Activated T-cell treated with anti-CD3 and anti-CD28 coated beads, Interleukin-2, amount 50 U/mL, for 72 hours (primary cell): ENCODE measurements at places on chromosomes 7 and 10.

GRCh38 chr7:108716783-108717182 lies 147.1 kb downstream of the DNAJB9 start:
- DNase-seq = no peak

GRCh38 chr10:15416034-15416433 lies 44.9 kb upstream of the FAM171A1 start:
- DNase-seq = no peak

DNA sequence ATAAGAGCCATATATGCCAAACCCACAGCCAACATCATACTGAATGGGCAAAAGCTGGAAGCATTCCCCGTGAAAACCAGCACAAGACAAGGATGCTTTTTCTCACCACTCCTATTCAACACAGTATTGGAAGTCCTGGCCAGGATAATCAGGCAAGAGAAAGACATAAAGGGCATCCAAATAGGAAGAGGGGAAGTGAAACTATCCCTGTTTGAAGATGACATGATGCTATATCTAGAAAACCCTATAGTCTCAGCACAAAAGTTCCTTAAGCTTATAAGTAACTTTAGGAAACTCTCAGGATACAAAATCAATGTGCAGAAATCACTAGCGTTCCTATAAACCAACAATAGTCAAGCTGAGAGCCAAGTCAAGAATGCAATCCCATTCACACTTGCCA lies 23.8 kb upstream of the STARD3NL start:
- no peak for DNase-seq

DNA sequence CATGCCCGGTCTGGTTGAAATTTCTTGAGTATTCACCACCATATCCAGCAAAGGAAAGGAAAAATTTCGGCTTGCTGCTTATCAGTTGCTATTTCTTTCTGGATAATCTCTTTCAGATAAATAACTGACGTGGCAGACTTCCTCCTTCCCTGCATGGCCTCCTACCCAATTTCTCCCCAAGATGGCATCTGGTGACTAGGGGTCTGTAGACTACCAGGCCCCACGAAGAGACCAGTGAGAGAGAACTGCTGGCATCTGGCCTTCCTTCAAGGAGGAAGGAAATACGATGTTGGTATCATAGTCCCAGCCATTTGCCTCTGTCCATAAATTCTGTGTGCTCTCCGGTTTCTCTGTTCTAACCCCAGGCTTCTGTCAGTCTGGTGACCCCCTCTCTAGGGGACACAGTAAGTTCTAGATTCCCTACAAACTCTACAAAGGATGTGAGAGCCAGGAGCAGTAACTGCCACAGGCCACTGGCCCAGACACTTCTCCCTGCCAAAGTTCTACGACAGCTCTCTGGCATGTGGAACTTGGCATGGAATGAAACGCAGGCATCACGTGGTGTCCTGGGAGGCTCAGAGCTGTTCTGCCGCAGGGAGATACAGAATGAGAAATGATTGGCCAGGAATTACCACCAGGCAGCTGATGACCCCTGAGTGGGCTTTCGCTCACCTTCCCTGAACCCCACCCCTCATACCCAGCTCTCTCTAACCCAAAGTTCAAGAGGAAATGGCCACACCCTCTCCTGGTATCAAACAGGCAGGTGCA lies 30.0 kb upstream of the MSRB2 start:
- DNase-seq = no peak

- no peak for DNase-seq
These were observed 87.1 kb downstream of the SRI start for GRCh38 chr7:88132725-88133124.

GRCh38 chr7:149599636-149600206 lies 102.1 kb upstream of the ZNF746 start:
- DNase-seq = no peak

- no peak for DNase-seq
These were observed 20.2 kb upstream of the TMEM72 start for GRCh38 chr10:44890696-44891563.

GRCh38 chr7:132495936-132496335 lies 80.3 kb downstream of the PLXNA4 start:
- no peak for DNase-seq

DNA sequence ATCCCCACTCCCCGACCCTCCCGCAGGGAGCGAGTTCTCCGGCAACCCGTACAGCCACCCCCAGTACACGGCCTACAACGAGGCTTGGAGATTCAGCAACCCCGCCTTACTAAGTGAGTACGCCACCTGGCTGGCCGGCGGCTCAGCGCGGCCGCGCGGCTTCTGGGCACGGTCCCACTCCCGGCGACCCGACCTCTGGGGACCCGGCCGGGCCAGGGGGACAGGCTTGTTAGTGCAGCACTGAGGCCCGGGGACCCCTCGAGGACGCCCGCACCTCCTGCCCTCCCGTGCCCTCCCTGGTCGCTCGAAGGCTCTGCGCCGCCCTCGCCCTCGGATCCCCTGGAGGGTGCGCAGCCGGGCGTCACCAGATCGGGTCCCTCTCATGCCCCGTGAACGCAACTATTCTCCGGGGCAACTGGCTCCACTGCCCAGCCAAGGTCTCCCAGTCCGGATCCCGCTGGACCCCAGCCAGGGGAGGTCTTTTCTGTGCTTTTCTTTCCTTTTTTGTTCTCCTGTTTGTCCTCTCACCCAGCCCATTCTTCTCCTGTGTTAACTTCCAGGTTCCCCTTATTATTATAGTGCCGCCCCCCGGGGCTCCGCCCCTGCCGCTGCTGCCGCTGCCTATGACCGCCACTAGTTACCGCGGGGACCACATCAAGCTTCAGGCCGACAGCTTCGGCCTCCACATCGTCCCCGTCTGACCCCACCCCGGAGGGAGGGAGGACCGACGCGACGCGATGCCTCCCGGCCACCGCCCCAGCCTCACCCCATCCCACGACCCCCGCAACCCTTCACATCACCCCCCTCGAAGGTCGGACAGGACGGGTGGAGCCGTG lies 81.8 kb downstream of the PAX2 start:
- DNase-seq = peak; percentile 72

- no peak for DNase-seq
These were observed 64.3 kb upstream of the TMEM106B start for GRCh38 chr7:12146813-12147212.

DNA sequence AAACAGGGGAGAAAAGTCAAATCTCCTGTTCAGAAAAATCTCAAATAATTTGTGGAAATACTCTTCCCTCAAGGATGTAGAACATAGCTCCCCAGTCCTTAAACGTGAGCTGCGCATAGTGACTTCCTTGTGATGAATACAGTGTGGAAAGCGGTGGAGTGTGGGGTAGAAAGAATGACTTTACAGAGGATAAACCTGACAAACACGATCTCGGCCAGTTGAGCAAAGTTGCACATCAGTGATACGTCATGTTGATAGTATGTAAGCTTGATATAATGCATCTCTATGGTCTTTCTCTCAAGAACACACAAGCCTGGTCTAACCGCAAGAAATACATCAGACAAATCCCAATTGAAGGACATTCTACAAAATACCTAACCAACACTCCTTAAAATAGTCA lies 32.0 kb upstream of the ZCCHC24 start:
- no peak for DNase-seq

DNA sequence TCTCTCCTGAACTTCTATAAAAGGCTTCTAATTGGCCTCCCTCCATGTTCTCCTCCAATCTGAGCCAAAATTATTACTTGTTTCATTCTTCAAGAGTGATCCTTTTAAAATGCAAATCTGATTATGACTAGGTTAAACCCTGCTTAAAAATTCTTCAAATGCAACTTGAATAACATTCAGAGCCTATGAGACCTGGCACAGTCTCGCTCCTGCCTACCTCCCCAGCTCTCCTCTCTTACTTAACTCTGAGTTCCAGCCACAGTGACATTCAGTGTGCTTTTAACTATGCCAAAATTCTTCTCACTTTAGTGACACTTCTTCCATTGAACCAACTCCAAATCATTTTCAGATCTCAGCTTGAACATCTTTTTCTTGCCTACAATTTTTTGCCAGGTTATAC lies 68.8 kb downstream of the TMEM168 start:
- no peak for DNase-seq
